ENCODE measurements at places on chromosomes 7 and 10. TPM values are rescaled to one million over a fixed set of nuclear protein-coding genes. Genes with fewer than 3 reads are reported as not detected.

DNA sequence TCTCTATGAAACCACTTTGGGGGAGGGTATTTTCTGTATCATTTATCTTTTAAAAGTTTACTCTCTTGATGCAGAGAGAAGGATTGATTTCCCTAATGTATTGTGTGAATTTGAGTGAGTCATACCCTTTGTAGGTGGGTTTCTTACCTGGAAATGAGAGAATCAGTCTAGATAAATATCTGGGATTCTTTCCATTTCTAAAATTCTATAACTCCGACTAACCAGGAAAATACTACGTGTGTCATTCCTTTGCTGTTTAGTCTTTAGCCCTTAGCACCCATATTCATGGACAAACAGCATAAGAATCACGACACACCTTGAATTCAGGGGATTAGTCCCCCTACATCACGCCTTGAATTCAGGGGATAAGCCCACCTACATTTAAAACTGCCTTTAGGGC lies 139.1 kb downstream of the GATA3 start:
- DNase-seq = no peak

GRCh38 chr10:85826377-85826776 lies 540.2 kb downstream of the GRID1 start:
- no peak for DNase-seq

- peak; percentile 4 for DNase-seq
These were observed 10.0 kb upstream of the SLIT1 start for GRCh38 chr10:97195706-97196222.

GRCh38 chr7:91239171-91239604 lies 25.0 kb upstream of the FZD1 start:
- no peak for DNase-seq

Gene TFPI2
- total RNA-seq = 0.49 TPM

Gene SLC25A28
- total RNA-seq = 24.8 TPM

DNA sequence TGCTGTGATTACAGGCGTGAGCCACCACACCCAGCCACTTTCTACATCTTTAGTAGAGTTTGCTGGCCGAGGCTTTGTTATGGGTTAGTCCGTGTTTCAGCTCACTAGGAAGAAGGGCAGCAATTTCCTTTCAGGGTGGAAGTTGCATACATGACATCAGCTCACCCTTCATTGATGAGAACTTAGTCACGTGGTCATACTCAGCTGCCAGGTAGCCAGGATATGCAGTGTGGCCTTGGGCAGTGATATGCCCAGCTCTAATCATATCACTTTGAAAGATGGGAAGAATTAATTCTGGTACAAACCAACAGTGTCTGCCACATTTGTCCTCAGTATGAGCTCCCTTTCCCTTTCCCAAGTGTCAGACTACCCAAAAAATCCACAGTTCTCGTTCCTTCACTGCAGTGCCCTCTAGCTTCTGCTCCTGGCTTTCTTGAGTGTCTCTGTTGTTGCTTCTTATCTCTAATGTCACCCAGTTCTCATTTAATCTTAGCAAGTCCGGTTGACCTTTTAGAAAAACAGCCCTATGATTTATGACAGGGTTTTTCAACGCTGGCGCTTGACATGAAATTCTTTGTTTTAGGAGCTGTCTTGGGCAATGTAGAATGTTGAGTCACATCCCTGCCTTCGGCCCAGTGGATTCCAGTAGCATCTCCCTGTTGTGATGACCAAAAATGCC lies 108.7 kb upstream of the ITGB1 start:
- DNase-seq = no peak

GRCh38 chr10:15369256-15370211 lies 1.6 kb downstream of the FAM171A1 start:
- DNase-seq = no peak

- no peak for DNase-seq
These were observed 70.8 kb upstream of the ZNF92 start for GRCh38 chr7:65302883-65303282.

Gene PDGFA
- total RNA-seq = 3.0 TPM

- DNase-seq = no peak
These were observed 58.4 kb downstream of the CHCHD3 start for GRCh38 chr7:133023370-133024071.

Gene TMEM270
- total RNA-seq = not detected

Gene PRR15
- total RNA-seq = 0.42 TPM

- DNase-seq = no peak
These were observed 29.9 kb downstream of the ADRB1 start for GRCh38 chr10:114073395-114074186.

DNA sequence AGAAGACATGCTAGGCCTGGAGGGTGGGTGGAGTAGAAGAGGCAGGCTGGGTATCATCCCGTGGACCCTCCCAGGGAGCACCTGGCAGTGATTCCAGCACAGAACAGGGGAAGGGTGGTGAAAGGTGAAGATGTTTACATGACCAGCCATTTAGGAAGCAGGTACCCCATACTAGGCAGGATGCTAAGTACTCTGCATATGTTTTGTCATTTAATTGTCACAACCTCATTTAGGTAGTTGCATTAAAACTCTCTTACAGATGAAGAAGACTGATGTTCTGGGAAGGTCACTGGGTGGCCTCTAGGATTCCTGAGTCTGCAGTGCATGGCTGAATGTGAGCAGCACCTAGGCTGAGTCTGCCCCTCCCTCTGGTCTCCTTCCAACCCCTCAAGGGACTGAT lies 15.2 kb downstream of the ITPRIP start:
- no peak for DNase-seq

GRCh38 chr10:30433730-30434272 lies at the start of gene MAP3K8:
TSS of gene MAP3K8 (plus strand) at chr10:30434184. CDS start at chr10:30438939, 4,755 bp downstream.
- DNase-seq = peak; percentile 92

GRCh38 chr7:133742709-133743538 lies 384.2 kb upstream of the LRGUK start:
- DNase-seq = no peak

Gene SFTPD
- total RNA-seq = 0.35 TPM

DNA sequence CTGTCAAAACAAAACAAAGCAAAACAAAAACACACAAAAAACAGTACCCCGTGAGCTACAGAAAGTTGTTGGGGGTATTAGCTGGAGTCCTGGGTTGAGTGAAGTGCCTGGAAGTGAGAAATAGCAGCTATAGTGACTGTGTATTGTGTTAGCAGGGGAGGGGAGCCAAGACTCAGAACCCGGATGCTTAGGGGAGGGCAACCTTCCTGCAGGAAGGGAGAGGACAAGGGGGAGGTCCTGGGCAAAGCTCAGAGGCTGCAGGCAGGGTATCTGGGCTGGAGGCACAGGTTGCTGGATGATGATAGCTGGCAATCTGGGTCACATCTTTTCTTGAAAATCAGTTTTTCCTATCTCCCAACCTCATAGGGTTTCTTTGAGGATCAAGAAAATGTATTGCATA lies 75.8 kb upstream of the PARD3 start:
- DNase-seq = no peak

Gene CDHR3
- total RNA-seq = 4.1 TPM

DNA sequence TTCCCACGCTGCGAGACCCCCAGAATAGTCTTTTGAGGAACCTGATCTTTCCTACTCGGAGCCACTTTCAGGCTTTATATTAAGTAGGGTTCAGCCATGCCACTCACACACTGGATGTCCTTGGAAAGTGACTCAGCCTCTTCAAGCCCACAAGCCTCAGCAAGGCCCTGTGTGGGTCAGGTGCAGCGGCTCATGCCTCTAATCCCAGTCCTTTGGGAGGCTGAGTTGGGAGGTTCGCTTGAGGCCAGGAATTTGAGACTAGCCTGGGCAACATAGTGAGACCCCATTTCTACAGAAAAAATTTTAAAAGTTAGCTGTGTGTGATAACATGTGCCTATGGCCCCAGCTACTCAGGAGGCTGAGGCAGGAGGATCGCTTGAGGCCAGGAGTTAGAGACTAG lies 119.7 kb upstream of the TNRC18 start:
- no peak for DNase-seq

DNA sequence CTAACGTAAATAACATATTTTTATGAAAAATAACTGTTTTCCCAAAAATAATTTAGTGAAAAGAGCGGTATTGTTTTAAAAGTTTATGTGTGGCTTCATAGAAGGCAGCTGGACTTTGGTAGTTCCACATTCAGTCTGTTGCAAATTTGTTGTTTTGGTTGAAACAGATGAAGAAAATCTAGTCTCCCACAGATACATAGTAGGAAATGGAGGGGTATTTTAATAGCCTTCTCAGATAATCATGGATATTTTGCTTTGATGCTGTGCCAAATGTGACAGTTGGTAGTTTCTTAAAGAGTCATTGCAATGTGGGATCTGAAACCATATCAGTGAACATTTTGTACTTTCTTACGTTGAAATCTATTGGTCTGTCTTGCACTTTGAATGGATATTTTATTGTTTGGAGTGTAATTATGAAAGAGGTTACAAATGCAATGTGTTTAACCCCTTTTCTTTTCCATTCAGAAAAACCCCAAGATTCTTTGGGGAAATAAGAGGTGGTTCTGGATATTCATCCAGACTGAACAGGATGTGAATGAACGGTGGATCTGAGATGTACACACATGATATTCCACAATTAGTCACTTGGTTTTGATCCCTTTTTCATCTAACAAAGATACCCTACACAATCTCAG lies 10.4 kb downstream of the ZNF365 start:
- DNase-seq = no peak

DNA sequence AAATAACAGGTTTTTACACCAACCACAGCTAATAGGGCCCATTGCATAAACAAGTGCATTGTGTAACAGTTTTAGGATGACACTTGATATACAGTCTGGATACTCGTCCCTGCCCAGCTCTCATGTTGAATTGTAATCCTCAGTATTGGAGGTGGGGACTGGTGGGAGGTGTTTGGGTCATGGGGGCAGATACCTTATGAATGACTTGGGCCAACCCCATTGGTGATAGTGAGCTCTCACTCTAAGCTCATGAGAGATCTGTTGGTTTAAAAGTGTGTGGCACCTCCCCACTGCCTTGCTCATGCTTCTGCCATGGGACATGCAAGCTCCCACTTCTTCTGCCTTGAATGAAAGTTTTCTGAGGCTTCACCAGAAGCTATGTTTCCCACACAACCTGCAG lies 136.7 kb downstream of the PDE1C start:
- no peak for DNase-seq

Gene SPDYE5
- not detected for total RNA-seq

- peak; percentile 54 for DNase-seq
These were observed 20.6 kb upstream of the C10orf105 start for GRCh38 chr10:71740069-71740653.

DNA sequence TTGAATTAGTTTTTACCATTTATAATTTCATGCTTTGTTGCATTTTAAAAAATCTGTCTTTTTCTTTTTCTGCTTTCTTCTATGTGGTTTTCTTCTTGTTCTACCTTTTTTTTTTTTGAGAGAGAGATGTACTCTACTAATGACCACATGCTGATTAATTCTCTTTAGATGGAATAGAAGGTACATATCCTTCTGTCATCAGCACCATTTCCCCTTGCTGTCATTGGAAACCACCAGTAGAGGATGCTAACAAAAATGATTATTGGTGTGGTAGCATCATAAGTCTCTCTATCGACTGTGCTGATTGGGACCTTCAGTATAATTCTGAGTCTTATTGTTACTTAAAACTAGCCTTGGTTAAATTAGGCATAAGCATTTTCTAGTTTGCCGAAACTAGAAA lies 3.6 kb downstream of the ZEB1 start:
- DNase-seq = no peak

- DNase-seq = no peak
These were observed 112.8 kb upstream of the PDCD4 start for GRCh38 chr10:110758898-110759297.

DNA sequence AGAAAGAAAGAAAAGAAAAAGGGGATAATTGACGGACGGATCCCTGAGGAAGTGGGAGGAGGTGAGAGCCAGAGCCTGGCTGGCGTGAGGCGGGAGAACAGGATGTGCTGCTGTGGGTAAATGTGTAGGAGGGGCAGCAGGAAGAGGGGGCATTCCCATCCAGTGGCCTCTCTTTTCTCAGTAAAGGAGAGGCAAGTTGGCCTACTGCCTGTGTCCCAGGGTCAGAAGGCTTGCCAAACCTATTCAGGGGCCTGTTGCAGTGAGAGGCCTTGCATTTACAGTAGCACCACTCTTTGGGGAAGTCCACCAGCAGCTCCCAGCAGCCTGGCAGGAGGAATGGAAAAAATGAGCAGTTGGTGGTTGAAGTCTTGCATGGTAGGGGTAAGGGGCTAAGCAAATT lies 26.6 kb upstream of the ASCC1 start:
- peak; percentile 61 for DNase-seq

- no peak for DNase-seq
These were observed 7.0 kb downstream of the CUX1 start for GRCh38 chr7:101824440-101824839.

DNA sequence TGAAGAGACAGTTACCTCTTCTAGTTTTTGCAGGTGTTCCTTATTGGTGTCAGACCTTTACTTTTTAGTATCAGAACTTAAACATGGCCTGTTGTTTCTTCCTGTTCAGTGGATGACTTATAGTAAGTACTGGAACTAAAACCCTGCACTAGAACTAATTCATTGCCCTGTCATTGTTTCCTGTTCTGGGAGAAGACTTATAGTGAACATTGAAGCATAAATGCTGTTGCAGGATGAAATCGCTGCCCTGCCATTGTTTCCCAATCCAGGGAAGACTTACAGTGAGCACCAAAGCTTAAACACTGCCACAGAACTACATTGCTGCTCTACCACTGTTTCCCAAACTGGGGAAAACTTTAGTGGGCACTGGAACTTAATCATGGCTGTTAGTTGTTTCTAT lies 13.1 kb downstream of the IPMK start:
- no peak for DNase-seq

DNA sequence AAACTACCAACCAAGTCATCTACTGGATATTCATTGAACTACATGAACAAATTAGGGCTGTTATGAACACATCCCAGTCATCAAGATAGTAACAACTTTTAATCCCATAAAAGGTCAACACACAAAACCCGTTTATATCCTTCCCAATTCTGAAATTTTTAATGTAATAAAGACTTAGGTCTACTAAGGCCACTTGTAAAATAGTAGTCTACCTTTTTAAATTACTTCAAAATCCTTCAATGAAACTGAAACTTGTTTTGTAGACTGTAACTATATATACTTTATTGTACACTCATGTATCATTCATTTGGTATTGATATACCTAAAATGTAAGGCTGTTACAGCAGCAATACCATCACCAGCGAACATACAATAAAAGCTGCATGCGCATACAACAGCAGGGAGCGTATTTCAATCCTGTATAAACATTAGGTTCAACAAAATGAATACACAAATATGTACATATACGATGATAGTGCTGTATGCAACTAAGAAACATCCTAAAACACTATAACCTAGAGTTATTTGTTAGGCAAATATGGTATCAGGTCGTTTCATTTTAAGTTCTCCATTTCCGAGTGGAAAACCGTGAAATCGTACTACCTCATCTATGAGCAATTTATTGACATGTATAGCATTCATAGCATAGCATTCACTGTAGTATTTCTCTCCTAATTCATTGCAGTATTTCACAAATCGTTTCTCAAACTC lies 973 bp downstream of the ATAD1 start:
- no peak for DNase-seq

Gene C7orf57
- not detected for total RNA-seq

Gene FEZF1
- not detected for total RNA-seq

DNA sequence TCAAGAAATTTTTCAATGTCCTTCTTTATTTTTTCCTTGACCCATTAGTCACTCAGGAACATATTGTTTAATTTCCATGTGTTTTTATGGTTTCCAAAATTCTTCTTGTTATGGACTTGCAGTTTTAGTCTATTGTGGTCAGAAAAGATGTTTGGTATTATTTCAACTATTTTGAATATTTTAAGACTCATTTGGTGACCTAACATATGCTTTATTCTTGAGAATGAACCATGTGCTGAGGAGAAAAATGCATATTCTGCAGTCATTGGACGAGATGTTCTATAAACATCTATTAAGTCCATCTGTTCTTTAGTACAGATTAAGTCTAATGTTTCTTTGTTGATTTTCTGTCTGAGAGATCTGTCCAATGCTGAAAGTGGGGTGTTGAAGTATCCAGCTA lies 42.3 kb upstream of the MDFIC start:
- DNase-seq = no peak

All from right lobe of liver (tissue), 6 donors.